T-helper 1 cell (primary cell): ENCODE measurements at places on chromosomes 11 and 22.

GRCh38 chr11:70434813-70435278, 36.5 kb downstream of the CTTN start:
- DNase-seq, result no peak

- DNase-seq, result no peak
These were observed 38.3 kb downstream of the USP35 start for GRCh38 chr11:78226684-78227680.

GRCh38 chr11:2211113-2211971, 39.7 kb upstream of the TH start:
- DNase-seq, result no peak

GRCh38 chr22:40252146-40252545, 74.4 kb downstream of the TNRC6B start:
- DNase-seq, result no peak

- DNase-seq, result no peak
These were observed 47.7 kb downstream of the WNT11 start for GRCh38 chr11:76158394-76159302.

- DNase-seq, result no peak
These were observed 10.3 kb downstream of the MRGPRG start for GRCh38 chr11:3208272-3208671.

- DNase-seq, result no peak
These were observed 22.5 kb downstream of the CAVIN3 start for GRCh38 chr11:6297831-6298230.

GRCh38 chr11:116043857-116044256, 539.6 kb upstream of the CADM1 start:
- no peak for DNase-seq

DNA sequence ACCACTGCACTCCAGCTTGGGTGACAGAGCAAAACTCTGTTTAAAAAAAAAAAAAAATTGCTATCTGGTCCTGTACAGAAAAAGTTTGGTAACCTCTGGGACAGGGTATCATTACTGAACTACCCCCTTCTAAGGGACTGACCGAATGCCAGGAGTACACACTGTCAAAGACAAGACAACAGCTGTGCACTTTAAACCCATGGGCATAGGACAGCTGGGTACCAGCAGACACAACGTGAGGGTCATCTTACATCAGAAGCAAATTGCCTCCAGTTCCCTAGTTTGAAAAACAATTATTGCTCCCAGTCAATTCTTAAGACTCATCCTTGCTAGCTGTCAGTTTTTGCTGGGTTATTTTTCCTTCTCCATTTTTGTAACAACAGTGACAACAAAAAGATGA, 17.8 kb downstream of the CD59 start:
- DNase-seq, result no peak
